ENCODE measurements at places on chromosomes 2 and 18. TPM values are rescaled to one million over a fixed set of nuclear protein-coding genes. Genes with fewer than 3 reads are reported as not detected.
A peak's percentile ranks its signal among the peaks of the same experiment; 100 is the strongest.

DNA sequence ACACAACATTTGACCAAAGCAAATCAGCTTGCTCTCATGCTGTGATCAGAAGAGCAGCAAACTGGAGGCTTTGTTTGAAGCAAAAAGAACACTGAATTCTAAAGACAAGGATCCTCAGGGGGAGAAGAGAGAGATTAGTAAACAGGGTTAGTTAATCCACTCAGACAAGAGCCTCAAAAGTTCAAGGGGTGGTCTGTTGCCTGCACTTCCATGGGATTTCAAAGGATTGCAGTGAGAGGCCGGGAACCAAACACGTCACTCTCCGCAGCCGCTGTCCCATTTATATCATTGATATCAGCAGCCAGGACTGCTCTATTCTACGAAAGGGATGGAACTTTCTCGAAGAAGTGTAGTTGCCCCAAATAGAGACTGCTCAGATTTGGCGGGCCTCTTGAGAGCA is 97.8 kb upstream of the SP3 start:
- ATAC-seq, result no peak

DNA sequence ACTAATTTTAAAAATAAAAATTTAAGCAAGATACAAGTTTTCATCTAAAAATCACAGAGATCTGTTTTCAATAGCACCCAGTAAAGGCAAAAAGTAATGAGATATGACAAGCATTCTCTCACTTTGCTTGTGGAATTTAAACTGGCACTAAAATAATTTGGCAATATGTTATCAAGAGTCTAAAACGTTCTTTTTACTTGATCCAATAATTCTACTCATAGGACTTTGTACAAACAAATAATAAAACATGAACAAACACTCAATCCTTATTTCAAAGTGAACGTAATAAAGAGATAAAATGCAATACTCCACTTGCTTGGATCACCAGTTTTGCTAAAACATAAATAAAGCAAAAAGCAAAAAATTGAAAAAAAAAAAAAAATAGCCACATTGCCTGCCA is 30.4 kb downstream of the PIAS2 start:
- ATAC-seq, result no peak

GRCh38 chr18:79930020-79930642 is 21.3 kb downstream of the SLC66A2 start:
- no peak for ATAC-seq

DNA sequence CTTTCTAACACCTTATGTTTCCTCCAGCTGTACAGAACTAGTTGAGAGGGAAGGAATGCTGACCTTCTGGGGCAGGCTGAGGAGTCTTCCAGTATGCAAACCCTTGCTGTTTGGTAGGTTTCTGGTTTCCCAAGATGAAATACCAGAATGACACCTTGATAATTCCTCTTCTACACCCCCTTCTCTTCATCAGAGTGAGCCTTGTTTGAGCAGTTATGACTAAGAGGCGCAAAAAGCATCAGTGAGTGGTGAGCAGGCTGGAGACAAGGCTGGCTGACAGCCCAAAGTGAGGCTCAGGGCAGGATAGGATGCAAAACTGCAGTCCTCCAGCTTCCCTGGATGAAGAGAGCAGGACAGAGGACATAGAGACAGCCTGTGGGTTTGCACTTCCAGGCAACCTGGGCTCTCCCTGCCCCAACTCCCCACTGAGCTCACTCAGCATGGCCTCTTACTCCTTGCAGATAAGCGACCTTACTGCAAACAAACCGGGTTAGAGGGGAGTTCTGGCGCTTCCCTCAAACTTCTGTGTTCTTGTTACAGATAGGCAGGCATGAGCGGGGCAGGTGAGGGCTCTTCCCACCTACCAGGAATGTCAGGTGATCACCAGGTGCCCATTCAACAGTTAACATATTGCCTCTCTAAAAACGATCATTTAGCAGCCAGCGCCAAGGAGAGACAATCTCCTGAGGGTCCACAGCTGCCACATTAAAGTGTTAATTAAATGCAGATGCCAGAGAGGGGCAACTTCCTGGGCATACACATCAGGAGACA is 5.4 kb downstream of the MPPE1 start:
- ATAC-seq, result no peak

GRCh38 chr2:132697556-132698205 is 27.7 kb upstream of the LYPD1 start:
- no peak for ATAC-seq

DNA sequence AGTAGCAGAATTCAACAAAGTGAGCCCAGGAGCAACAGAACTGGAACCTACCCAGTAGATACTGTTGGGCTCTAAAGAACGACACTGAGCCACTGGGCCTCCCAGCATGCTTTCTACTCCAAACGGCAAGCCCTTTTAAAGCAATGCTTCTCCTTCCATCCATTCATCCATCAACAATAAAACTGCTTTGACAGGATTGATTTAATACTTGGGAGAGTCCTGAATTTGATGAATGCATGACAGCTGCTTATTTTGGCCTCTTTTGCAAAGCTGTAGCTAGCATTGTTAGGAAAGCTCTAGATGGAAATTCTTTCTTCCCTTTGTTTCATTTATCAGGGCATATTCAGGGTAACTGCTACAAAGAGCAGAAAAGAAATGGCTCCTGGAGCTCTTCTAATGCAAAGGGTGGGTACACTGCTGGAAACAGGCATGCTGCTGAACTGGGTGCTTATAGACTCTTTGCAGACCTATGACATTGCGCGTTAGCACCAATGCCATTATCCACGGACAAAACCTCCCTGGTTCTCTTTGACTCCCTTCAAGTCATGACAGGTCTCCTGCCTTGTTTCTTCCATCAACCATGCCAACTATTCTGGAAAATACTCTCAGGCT is 138.4 kb upstream of the HNRNPA3 start:
- ATAC-seq, result no peak

DNA sequence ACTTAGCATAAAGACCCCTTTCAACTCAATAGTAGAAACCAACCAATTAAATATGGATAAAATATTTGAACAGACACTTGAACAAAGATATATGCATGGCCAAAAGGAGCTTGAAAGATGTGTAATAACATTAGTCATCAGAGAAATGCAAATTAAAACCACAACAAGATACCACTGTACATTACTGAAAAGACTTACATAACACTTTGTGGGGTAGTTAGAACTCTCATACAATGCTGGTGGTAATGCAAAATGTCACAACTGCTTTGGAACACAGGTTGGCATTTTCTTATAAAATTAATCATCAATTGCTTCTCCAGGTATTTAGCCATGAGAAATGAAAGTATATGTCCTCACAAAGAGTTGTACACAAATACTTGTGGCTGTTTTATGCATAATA is 60.7 kb downstream of the TTC27 start:
- ATAC-seq, result peak; percentile 91

DNA sequence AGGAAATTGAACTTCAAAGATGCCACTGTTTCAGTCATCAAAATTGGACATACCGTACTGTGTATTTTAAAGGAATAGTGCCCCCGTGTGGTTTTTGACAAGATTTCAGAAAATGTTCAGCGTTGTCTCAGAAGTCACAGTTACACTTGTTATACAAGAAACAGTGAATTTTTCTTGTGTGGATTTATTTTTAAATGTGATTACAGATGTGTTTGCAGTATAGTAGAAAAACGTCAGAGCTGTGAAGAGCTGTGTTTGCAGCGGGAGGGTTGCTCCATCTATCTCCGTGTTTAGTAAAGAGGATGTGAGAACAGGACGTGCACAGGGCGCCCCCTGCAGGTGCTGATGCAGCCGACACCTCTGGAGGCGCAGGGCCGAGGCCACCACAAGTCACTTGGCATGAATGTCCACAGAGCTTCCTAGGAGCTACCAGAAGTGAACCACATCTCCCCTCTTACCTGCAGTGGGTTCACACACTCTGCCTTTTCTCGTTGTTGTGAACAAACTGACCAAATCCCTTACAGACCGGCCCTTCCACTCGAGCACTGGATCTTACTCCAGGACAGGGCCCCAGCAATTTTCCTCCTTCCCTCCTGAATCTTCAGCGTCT is 73.1 kb downstream of the CACNB4 start:
- peak; percentile 97 for ATAC-seq

GRCh38 chr18:12750076-12750714 is 47.4 kb downstream of the PSMG2 start:
- ATAC-seq, result peak; percentile 28

DNA sequence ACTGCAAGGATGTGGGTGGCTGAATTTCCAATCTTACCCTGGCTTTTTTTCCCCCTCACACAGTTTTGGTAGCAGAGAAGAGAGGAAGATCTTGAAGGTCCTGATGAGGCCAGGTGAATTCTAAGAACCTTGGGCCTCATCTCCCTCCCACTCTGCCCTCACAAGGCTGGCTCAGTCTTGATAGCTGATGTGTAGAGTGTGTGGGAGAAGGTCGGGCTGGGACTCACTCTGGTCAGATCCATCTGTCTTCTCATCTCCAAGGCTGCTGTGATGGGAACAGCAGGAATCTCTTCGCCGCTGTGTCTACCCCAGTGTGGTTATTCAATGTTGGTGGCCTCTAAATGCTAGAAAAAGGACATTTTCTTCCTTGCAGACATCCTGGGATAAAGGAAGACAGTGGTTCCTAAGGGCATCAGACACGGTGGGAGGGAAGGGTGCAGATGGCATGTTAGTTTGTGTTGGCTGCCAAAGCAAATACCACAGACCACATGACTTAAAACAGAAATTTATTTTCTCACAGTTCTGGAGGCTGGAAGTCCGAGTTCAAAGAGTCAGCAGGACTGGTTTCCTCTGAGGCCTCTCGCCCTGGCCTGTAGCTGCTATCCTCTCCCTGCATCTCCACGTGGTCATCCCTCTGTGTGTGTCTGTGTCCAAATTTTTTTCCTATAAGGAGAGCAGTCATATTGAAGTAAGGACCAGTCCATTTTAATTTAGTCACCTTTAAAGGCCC is 37.6 kb upstream of the MGAT4A start:
- ATAC-seq, result peak; percentile 69

- no peak for ATAC-seq
These were observed 31.7 kb downstream of the L3MBTL4 start for GRCh38 chr18:6382963-6383362.

The B3GNT2 gene
- 20.1 TPM for total RNA-seq

The FZD7 gene
- 0.06 TPM for total RNA-seq

The SERPINB10 gene
- total RNA-seq, result not detected

The SMYD5 gene
- 37.6 TPM for total RNA-seq

The HRH4 gene
- 2.2 TPM for total RNA-seq

The TBR1 gene
- total RNA-seq, result 0.06 TPM

The MEIS1 gene
- total RNA-seq, result not detected
